NT2/D1 (cell line): ENCODE measurements at places on chromosomes 7 and 10.

GRCh38 chr10:132876993-132877431 is 65.4 kb downstream of the CFAP46 start:
- no peak for DNase-seq

GRCh38 chr7:84102213-84102612 is 92.4 kb downstream of the SEMA3A start:
- DNase-seq = no peak

- DNase-seq = no peak
Measured at GRCh38 chr7:5597772-5598171, 174.1 kb upstream of the TNRC18 start.

DNA sequence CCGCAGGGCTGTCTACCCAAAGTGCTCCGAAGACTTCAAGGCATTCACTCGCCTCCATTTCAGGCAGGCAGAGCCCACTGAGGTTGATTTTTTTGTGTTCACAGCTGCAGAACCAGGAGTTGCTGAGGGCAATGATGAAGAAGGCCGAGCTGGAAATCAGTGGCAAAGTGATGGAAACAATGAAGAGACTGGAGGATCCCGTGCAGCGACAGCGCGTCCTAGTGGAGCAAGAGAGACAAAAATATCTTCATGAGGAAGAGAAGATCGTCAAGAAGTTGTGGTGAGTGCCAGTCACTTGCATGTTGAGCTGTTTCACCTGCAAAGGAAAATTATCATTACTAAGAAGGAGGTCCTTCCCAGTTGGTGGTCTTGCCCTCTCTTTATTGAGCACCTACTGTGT is 210.5 kb downstream of the ARHGAP21 start:
- peak; percentile 25 for DNase-seq

GRCh38 chr7:95859429-95859828 is 87.1 kb downstream of the DYNC1I1 start:
- peak; percentile 62 for DNase-seq

DNA sequence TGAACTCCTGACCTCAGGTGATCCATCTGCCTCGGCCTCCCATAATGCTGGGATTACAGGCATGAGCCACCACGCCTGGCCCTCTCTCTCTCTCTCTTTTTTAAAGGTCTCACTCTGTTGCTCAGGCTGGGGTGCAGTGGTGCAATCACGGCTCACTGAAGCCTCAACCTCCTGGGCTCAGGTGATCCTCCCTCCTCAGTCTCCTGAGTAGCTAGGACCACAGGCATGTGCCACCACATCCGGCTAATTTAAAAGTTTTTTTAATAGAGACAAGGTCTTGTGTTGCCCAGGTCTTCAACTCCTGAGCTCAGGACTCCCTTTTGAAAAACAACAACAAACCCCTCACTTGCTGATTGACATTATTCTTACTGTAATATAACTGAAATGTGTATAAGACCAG is 11.6 kb downstream of the PALD1 start:
- no peak for DNase-seq

GRCh38 chr10:3548702-3549101 is 236.3 kb downstream of the KLF6 start:
- no peak for DNase-seq

DNA sequence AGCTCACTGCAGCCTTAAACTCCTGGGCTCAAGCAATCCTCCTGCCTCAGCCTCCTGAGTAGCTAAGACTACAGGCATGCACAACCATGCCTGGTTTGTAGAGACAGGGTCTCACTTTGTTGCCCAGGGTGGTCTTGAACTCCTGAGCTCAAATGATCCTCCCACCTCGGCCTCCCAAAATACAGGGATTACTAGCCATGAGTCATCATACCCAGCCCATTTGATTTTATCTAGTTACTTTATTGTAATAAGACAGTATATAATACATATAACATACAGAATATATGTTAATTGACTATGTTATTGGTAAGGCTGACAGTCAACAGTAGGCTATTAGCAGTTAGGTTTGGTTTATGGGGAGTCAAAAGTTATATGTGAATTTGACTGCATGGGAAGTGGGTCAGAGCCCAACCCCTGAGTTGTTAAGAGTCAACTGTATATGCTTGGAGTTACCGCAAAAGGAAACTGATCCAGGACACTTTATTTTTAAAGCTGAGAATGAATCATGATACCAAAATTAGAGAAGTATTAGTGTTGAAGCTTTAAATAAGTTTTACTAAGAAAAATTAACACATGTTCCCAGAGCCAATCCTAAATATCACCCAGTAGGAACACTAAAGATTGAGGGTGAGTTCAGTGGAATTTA is 20.7 kb upstream of the KMT2E start:
- no peak for DNase-seq

GRCh38 chr10:93124580-93125318 is 51.1 kb downstream of the CYP26A1 start:
- DNase-seq = no peak

DNA sequence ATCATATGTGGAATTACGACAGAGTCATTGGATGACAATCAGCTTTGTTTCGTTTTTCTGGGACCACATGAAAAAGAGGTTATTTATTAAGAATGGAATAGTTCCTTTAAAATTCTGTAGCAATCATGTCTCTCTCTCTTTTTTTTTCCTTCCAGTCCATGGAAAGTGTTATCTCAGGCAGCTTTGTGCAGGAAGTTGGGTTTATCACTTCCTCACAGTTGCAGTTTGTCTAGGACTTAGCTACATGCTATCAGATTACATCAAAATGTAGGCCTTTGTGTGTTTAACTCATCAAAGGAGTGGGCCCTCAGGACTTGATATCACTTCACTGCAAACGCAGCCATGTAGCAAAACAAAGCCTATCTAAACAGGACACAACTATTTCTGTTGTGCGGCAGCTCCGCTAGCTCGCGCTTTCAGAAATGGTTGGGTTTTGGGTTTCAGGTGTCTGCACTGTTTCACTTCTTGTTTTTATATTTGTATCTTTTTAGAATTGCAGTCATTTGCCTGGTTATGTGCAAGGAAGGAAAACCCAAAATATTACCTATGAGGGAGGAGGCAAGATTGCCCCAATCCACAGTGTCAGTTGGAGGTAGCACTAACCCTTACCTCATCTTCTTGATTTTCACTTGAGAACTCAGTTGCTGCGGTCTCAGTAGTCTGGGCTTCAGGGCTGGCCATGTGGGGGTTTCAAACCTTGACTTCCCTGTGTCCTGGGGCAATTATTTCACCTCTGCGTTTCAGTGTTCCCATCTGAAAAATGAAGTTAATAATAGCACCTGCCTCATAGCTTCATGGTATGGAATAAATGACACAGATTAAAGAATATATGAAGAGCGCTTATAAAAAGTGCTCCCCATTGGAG is 66.7 kb downstream of the HHEX start:
- DNase-seq = no peak

GRCh38 chr7:81859433-81859832 is 89.6 kb upstream of the HGF start:
- no peak for DNase-seq

GRCh38 chr7:99789441-99790070 is 5.6 kb upstream of the CYP3A4 start:
- DNase-seq = no peak

GRCh38 chr10:703118-703517 is 13.7 kb upstream of the DIP2C start:
- no peak for DNase-seq

- DNase-seq = no peak
Measured at GRCh38 chr7:131555552-131556052, 826 bp downstream of the PODXL start.

GRCh38 chr7:75992083-75992755 is 2.2 kb downstream of the TMEM120A start:
- DNase-seq = no peak

GRCh38 chr7:30321089-30321881 is 36.9 kb downstream of the ZNRF2 start:
- no peak for DNase-seq

DNA sequence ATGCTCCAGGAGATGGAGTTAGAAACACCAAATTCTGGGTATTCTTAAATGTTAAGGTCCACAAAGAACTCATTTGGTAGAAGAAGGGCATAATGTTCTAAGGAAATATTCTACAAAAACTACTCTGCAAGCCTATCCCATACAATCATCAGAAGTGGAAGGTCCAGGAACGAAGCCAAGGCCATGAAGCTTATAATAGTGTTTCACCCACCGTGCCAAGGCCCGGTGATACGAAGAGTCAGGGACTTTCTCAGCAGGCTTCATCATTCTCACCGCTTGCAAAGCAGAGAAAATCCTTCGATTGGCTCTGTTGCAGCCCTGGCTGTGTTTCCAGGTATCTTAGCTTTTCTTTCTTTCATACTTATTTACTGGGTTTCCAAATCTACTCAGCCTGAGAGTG is 351.9 kb upstream of the CELF2 start:
- no peak for DNase-seq

GRCh38 chr10:75738924-75739323 is 307.5 kb downstream of the LRMDA start:
- DNase-seq = no peak

- DNase-seq = no peak
Measured at GRCh38 chr10:5036511-5036910, 32.9 kb upstream of the AKR1C2 start.

DNA sequence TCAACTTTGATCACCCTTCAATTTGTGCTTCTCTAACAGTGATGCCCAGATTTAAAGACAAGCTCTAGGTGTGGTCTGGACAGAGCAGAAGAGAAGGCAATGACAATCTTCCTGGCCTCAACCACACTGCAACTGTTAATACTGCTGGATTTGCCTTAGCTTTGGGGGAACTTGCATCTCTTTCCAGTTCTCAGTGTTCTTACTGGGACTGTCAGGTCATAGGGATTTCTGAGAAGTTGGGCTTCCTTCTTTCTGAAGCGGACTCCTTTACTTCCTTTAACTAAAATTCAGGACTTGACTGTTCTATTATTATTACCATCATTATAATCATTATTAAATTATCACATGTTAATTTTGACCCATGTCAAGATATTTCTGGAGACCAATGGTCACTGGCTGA is 80.8 kb downstream of the OSBPL3 start:
- no peak for DNase-seq

DNA sequence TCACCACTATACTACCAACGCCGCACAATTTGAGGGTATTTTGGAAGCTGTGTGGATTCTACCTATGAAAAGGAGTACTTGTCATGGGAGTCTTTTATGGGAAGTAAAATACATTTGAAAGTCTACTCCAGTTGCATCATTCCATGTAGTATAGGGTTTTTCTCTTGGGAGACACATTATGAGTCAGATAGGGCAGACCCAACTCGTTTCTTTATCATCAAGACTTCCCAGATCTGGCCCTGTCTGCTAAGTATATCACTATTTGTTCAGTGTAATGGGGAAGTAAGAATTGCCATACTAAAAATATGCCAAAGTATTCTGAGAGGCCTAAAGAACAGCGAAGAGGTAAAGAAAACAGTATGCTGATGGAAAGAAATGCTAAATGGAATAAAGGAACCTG is 144.2 kb downstream of the SPAG6 start:
- DNase-seq = no peak

GRCh38 chr7:40001649-40002048 is 51.6 kb downstream of the CDK13 start:
- DNase-seq = no peak

- no peak for DNase-seq
Measured at GRCh38 chr10:28281726-28282315, 21.0 kb downstream of the MPP7 start.

- DNase-seq = no peak
Measured at GRCh38 chr7:81754918-81755696, 14.7 kb downstream of the HGF start.

DNA sequence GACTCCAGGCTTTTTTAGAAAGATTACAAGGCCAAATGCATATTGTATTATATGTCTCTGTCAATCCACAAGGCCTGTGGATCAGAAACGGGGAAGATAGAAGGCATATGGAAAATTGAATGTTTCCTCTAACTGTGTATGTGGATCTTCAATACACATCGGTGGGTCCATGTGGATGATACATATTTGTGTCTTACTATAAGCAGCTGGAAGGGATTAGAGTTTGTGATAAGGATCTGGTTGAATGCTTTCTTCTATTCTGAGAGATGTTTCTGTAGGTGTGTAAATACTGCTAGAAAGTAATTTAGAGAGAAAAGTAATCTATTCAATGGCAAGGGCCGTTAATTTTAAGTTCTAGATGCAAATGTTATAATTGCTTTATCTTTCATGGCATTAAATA is 137.8 kb upstream of the AKR1E2 start:
- DNase-seq = no peak

- DNase-seq = no peak
Measured at GRCh38 chr10:71084061-71084817, 128.1 kb upstream of the UNC5B start.

DNA sequence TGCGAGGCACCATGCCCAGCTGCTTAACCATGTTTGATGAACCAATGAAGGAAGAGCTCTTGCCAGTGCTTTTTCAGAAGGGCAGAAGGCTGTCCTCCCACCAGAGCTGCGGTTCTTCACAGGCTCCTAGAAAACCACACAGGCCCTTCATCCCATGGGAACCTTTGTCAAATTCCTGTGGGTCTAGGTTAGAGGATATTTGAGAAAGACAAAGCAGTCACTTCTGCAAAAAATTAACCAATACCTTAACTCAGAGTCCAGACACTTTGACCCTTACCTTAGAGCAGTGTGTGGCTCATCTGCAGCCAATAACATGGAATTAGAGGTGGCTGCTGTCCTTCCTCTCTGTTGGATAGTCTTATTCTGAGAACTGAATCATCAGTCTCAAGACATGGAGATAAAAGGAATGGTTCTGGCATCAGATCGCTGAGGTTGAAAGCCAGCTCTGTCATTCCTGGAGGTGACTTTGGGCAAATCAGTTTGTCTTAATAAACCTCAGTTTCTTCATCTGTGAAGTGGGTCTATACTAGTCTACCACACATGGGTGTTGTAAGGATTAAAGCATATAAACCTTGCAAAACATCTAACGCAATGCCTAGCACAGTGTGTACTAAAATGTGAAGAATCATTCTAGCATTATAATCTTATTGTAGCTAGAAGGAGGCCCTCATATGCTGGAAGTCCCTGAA is 65.1 kb upstream of the PIP4K2A start:
- DNase-seq = no peak

GRCh38 chr10:103265717-103266329 is 11.1 kb upstream of the INA start:
- DNase-seq = peak; percentile 64

DNA sequence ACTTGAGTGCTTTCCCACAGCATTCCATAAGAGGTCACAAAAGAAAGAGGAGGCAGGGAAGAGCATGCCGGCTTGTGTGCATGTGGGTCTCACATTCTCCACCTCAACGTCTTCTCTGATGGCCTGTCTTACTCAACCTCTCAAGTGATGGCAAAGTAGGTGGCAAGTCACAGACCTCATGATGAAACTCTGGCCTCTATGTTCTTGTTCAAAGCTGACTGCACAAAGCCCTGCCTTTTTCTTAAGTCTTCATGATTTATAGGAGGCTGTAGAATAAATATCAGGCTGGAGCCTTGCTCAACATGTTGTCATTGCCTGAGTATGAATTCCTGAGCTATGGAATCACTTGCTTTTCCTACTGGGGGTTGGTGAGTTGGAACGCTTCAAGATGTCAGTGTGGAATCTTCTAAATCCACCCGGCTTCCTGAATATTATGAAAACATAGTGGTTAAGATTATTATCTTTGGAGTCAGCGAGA is 213.6 kb upstream of the INHBA start:
- no peak for DNase-seq

- no peak for DNase-seq
Measured at GRCh38 chr7:157432957-157433576, 96.3 kb downstream of the DNAJB6 start.
